ENCODE measurements at places on chromosomes 7 and 10. TPM values are rescaled to one million over a fixed set of nuclear protein-coding genes. Genes with fewer than 3 reads are reported as not detected.

DNA sequence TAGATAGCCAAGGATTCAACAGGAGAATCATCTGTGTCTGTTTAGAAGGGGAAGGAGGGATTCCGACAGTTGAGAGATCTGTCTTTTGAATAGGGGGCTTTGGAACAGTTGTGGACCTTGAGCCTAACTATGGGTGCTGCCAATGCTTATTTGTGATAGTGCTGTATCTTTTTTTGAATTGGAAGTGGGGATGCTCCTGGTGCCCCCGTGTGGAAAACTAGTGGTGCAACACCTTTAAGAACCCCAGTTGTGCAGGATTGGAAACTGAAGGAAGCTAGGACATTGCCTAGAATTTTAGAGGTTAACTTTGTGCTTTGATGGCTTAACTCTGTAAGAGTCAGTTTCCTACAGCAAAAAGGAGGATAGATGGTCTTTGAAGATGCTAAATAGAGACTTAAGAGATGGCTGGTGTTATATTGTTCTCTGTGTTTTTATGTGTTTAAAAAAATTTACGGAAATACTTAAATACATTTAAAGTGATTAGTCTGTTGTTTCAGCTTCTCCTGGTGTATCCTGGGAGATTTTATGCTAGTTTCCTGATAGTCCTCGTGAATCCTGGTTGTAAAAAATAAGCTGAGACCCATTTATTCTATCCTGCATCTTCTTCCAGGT lies 69.3 kb downstream of the AP3M1 start:
- no peak overlapping the region for H3K27ac ChIP-seq
- H3K4me1 ChIP-seq: peaks cover 23% of the 10 kb centered on the region
- H3K36me3 ChIP-seq: no peaks in the 10 kb centered on the region
- no peaks in the 10 kb centered on the region for H3K27me3 ChIP-seq
- DNase-seq: peak; percentile 56

- no peaks in the 10 kb centered on the region for H3K27me3 ChIP-seq
- no peaks in the 10 kb centered on the region for H3K4me1 ChIP-seq
- no peak overlapping the region for H3K4me3 ChIP-seq
Measured at GRCh38 chr7:84021292-84021908, 173.2 kb downstream of the SEMA3A start.

FAM107B gene
- total RNA-seq: 129 TPM

DNA sequence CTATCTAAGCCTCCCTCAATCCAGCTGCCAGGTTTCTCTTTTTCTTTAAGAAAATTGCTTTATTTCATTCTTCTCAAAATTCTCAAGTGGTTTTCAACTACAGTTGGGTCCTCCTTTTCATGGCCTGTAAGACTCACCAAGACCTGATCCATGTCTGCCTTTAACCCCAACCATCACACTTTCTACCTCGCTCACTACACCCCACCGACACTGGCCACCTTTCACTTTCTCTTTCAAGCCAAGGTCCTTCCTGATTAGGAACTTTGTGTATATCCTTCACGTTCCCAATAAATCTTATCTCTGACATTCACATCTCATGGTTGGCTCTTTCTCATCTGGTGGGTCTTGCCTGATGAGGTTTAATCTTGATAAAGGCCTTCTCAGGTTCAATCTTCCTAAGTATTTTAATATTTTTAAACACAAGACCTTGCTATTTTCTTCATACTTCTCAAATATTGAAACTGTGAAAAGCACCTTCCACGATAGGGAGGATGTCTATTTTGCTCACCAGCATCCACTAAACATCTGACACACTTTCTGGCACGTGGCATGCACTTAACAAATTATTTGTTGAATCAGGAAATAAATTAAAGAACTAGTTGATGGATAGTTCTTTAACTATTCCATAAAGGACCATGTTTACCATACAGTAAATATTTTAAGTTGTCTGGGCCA lies 624.8 kb downstream of the GRID1 start:
- H3K4me3 ChIP-seq: peak overlapping the region; percentile 56
- peaks cover 3% of the 10 kb centered on the region for H3K4me1 ChIP-seq
- H3K27me3 ChIP-seq: peaks cover 7% of the 10 kb centered on the region
- DNase-seq: peak; percentile 5
- H3K27ac ChIP-seq: peak overlapping the region; percentile 35

- peak overlapping the region; percentile 47 for H3K4me3 ChIP-seq
- no peak overlapping the region for H3K27ac ChIP-seq
- H3K36me3 ChIP-seq: no peaks in the 10 kb centered on the region
- no peak for DNase-seq
- peaks cover 39% of the 10 kb centered on the region for H3K27me3 ChIP-seq
- peaks cover 11% of the 10 kb centered on the region for H3K4me1 ChIP-seq
Measured at GRCh38 chr10:111079241-111079760, 2.5 kb downstream of the ADRA2A start.

DNA sequence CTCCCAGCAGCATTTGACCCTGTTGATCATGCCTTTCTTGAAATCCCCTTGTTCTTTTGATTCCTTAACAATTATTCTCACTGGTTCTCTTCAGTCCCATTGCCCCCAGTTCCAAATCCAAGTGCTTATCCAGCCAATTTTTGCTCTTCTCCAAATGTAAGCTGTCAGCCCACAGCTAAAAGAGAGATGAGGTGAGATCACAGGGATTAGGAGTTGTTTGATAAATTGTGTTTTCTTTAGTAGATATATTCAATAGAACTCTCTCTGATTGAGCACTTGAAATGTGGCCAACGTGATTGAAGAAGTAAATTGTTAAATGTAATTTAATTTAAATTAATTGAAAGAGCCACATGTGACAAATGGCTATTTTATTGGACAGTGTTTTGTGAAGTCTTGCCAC lies 76.6 kb upstream of the NME8 start:
- H3K4me1 ChIP-seq: no peaks in the 10 kb centered on the region
- no peak overlapping the region for H3K4me3 ChIP-seq
- peaks cover 3% of the 10 kb centered on the region for H3K36me3 ChIP-seq
- no peak for DNase-seq

DNA sequence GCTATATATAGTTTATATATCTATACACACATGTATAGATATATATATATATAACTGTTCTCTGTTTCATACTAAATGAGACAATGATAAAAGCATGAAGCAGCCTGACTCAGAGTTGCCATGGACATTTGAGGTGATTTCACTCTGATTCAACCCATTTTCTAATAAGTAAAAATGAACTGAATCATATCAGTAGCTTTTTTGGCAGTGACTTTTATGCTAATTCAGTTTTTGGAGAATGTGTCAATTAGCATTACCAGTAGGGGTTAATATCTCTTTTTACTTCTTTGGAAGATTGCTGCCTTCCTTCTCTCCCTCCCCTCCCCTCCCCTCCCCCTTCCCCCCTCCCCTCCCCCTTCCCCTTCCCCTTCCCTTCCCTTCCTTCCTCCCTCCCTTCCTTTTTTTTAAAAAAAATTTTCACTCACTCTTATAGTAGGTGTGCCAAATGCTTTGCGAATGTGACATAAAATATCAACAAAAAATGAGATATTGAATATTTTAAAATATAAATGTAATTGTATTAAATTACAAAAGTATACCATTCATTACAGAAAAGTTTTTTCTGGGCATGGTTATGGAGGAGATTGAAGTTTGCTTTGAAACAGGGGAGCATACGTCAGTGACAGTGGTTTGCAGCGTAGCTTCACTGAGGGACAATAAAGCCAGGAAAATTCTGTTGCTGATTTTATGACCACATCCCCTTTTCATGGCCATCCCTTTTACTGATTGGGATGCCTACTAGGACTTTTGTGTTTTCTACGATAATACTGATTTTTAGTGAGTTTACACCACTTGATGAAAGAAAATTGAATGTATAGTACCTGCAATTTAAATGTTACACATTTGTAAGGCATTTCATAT lies 64.0 kb upstream of the KLF6 start:
- H3K36me3 ChIP-seq: no peaks in the 10 kb centered on the region
- no peak overlapping the region for H3K4me3 ChIP-seq
- H3K27ac ChIP-seq: no peak overlapping the region
- H3K27me3 ChIP-seq: no peaks in the 10 kb centered on the region
- H3K4me1 ChIP-seq: peaks cover 49% of the 10 kb centered on the region

STK31 gene
- not detected for total RNA-seq

- peak overlapping the region; percentile 58 for H3K4me3 ChIP-seq
- H3K4me1 ChIP-seq: peaks cover 91% of the 10 kb centered on the region
- H3K27ac ChIP-seq: peak overlapping the region; percentile 91
- no peaks in the 10 kb centered on the region for H3K27me3 ChIP-seq
Measured at GRCh38 chr7:131008840-131009711, 275.1 kb upstream of the KLF14 start.

DNA sequence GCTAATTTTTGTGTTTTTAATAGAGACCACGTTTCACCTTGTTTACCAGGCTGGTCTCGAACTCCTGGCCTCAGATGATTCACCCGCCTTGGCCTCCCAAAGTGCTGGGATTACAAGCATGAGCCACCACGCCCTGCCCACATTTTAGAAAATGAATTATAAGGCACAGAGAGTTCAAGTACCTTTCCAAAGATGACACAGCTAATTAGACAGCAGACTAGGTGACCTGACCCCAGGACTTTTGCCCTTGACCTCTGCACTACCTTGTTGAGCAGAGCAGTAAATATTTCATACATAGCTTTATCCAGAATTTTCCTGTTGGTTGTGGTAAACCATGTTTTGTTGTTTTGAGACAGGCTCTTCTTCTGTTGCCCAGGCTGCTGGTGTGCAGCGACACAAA lies 131.3 kb upstream of the KCTD7 start:
- H3K36me3 ChIP-seq: peaks cover 8% of the 10 kb centered on the region
- H3K4me3 ChIP-seq: no peak overlapping the region
- peaks cover 11% of the 10 kb centered on the region for H3K4me1 ChIP-seq
- H3K27me3 ChIP-seq: no peaks in the 10 kb centered on the region
- DNase-seq: no peak
- H3K27ac ChIP-seq: no peak overlapping the region

DNA sequence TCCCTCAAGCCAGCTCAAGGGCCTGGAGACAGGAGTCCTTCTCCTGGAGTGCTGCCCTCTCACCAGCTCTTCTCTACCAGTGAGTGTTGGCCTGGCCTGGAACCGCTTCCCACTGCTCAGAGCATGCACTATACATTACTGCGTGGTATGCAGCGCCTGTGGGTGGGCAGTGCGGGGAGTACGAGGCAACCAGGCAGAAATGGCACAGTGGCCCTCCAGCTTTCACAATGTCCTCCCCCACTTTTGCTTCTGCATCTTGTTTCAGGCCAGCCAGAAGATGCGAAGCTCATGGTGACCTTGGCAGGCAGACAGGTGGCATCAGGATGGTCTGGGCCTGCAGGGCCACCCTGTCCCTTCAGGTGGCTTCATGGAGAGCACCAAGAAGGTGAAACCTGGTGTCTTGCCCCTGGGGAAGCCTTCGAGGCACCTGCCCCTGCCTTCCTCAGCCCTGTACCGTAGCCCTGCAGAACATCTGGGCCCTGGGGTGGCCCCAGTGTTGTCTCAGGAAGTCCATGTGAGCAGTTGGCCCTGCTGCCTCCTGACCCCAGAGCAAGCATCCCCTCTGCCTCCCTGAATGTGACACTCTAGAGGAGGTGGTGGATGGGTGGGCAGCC lies 35.8 kb downstream of the RASGEF1A start:
- H3K4me3 ChIP-seq: no peak overlapping the region
- peaks cover 9% of the 10 kb centered on the region for H3K4me1 ChIP-seq
- H3K27ac ChIP-seq: no peak overlapping the region
- no peak for DNase-seq
- no peaks in the 10 kb centered on the region for H3K36me3 ChIP-seq

DNA sequence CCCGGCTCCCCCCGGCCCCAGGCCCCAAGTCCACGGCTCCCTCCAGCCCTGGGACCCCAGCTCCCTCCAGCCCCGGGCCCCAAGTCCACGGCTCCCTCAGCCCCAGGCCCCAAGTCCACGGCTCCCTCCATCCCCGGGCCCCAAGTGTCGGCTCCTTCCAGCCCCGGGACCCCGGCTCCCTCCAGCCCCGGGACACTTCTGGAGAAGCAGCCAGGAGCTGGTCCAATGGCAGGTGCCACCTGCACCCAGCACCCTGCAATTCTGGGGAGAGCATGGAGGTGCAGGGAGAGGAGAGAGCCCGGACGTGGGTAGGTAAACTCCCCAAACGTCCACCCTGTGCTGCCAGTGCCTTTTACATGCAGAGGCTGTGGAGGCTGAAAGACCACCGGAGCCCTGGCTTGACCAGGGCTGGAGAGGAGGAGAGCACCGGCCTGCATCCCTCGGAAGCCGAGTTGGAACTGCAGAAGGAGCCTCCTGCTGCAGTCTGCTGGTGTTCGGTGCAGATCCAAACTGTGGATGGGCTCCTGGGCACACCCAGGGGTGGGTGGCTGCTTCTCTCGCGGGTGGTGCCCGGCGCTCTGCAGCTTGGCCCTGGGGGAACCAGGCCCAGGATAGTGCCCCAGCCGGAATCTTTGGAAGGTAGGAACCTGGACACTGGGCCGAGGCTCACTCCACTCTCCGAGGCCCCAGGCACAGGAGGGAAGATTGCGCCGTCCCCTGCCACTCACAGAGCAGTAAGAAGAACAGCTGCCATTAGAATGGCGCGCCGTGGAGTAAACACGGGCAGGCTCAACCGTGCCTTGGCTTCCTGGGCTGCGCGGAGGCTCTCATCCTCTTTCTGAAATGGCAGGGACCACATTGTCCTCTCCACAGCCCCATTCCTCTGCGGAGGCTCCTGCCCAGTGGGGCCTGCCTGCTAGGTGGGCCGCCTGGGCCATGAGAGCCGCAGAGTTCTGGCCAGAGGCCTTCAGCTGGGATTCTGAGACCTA lies 14.7 kb downstream of the SHH start:
- no peak overlapping the region for H3K27ac ChIP-seq
- H3K27me3 ChIP-seq: peaks cover 33% of the 10 kb centered on the region
- no peaks in the 10 kb centered on the region for H3K4me1 ChIP-seq
- H3K36me3 ChIP-seq: no peaks in the 10 kb centered on the region

DNA sequence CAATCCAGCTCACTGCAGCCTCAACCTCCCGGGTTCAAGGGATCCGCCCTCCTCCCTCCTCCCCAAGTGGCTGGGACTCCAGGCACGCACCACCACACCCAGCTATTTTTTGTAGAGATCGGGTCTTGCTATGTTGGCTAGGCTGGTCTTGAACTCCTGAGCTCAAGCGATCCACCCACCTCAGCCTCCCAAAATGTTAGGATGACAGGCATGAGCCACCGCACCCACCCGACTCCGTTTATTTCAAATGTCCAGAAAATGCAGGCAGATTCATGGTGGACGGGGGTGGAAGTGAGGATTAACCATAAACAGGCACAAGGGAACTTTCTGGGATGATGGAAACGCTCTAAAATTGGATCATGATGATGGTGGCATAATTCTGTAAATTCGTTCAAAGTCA lies 84.5 kb upstream of the DNAAF5 start:
- H3K4me3 ChIP-seq: no peak overlapping the region
- no peak for DNase-seq
- H3K27ac ChIP-seq: no peak overlapping the region
- H3K36me3 ChIP-seq: peaks cover 12% of the 10 kb centered on the region

OLAH gene
- total RNA-seq: 0.74 TPM

CCDC172 gene
- total RNA-seq: not detected

GRCh38 chr7:42134276-42134876 lies 102.6 kb downstream of the GLI3 start:
- no peak for DNase-seq
- no peaks in the 10 kb centered on the region for H3K27me3 ChIP-seq
- no peaks in the 10 kb centered on the region for H3K36me3 ChIP-seq
- no peaks in the 10 kb centered on the region for H3K4me1 ChIP-seq
- no peak overlapping the region for H3K27ac ChIP-seq
